GM23338 (cell line): ENCODE measurements at places on chromosomes 7 and 10. TPM values are rescaled to one million over a fixed set of nuclear protein-coding genes. Genes with fewer than 3 reads are reported as not detected.
A peak's percentile ranks its signal among the peaks of the same experiment; 100 is the strongest.

DNA sequence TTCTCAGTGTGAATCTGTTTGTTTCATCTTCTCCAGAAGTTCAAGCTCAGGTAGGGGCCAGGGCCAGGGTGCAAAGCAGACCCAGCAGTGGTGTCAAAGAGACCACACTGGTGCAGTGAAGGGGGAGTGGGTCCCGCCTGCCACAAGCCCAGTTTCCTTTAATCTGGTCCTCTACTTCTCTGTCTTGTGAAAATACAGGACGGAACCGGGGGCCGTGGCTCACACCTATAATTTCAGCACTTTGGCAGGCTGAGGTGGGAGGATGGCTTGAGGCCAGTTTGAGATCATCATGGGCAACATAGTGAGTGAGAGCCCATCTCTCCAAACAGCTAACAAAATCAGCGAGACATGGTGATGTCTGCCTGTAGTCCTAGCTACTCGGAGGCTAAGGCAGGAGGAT, 109.0 kb downstream of the SLIT1 start:
- peaks cover 21% of the 10 kb centered on the region for H3K4me1 ChIP-seq
- DNase-seq = no peak
- no peak overlapping the region for H3K27ac ChIP-seq
- H3K4me3 ChIP-seq = no peak overlapping the region
- no peaks in the 10 kb centered on the region for H3K27me3 ChIP-seq

DNA sequence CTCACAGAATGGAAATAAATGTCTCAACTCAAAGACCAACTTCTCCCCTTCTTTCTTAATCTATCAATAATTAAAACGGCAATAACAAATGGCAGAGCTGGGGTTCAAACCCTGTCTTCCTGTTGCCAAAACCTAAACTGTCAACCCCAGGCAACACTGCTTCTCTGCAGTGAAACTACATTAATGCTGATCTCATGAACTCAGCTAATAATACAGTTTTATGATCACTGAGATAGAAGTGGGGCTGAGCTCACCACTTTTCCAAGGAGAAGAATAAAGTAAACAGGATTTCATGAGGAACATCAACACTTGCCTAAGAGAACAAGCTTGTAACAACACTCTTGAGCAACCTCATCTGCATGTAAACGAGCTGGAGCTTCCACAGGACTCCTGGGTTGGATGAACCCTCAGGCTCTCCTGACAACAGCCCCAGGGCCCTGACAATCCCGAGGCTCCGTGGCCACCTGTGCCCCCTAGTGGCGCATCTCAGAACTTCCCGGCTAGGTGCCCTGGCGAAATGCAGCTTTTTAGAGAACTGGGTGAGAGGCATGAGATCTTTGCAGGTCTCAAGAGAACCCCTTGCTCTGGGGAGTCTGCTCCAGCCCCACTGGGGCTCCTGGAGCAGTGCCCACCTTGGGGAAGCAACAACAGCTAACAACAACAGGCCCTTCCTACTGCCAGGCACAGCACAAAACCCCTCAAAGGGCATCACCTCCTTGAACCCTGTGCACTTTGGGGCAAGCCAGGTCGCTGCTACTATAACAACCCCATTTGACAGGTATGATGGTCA, 169.3 kb downstream of the SH3PXD2A start:
- H3K27ac ChIP-seq = no peak overlapping the region
- DNase-seq = peak; percentile 86
- no peak overlapping the region for H3K4me3 ChIP-seq
- no peaks in the 10 kb centered on the region for H3K27me3 ChIP-seq
- H3K4me1 ChIP-seq = peaks cover 9% of the 10 kb centered on the region; the same call in 1 of the 2 replicates
- H3K36me3 ChIP-seq = no peaks in the 10 kb centered on the region

DNA sequence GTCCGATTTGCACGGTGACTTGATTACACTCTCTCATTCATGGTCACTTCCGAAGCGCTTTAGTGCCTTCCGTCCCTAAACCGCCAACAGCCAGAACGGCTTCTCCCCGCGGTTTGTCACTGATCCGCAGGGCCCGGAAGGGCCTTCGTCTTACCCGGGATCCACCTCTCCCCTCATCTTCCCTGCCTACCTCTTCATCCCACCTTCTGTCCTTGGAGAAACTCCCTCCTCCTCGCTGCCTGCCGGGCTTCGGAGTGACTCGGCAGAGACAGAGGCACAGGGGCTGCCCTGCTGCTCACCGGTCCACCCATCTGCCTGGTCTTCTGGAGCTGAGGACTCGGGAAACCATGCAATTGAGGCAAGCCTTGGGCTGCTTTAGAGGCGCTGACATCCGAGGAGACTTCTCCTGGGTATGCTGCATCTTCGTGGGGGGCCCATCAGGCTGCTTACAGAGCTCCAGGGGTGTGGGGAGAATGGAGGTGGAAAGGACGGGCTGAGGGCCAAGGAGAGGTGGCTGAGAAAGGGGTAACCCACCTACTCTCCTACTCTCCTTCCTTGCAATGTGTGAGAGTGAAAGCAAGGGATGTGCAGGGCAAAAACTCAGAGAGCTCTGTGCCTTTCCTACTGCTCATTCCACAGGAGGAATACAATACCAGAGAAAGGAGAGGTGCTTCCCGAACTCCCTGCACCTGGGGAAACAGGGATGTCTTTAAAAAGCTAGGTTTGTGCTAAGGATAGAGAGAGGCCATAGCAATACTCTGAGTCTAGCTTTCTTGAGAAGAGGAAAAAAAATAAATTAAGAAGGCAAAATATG, 1.0 kb upstream of the HOXA11 start:
- DNase-seq = no peak
- peak overlapping the region; percentile 44 for H3K4me3 ChIP-seq
- peaks cover 100% of the 10 kb centered on the region for H3K27me3 ChIP-seq
- peaks cover 68% of the 10 kb centered on the region for H3K4me1 ChIP-seq
- H3K27ac ChIP-seq = no peak overlapping the region
- no peaks in the 10 kb centered on the region for H3K36me3 ChIP-seq

- no peaks in the 10 kb centered on the region for H3K27me3 ChIP-seq
- peaks cover 6% of the 10 kb centered on the region for H3K4me1 ChIP-seq
- no peak overlapping the region for H3K4me3 ChIP-seq
- peak; percentile 91 for DNase-seq
- no peaks in the 10 kb centered on the region for H3K36me3 ChIP-seq
These were observed 274.4 kb downstream of the THSD7A start for GRCh38 chr7:11557627-11558026.

GRCh38 chr7:16839646-16840045, 34.8 kb upstream of the AGR2 start:
- no peak overlapping the region for H3K27ac ChIP-seq
- no peak for DNase-seq
- H3K4me1 ChIP-seq = no peaks in the 10 kb centered on the region
- H3K36me3 ChIP-seq = no peaks in the 10 kb centered on the region

DNA sequence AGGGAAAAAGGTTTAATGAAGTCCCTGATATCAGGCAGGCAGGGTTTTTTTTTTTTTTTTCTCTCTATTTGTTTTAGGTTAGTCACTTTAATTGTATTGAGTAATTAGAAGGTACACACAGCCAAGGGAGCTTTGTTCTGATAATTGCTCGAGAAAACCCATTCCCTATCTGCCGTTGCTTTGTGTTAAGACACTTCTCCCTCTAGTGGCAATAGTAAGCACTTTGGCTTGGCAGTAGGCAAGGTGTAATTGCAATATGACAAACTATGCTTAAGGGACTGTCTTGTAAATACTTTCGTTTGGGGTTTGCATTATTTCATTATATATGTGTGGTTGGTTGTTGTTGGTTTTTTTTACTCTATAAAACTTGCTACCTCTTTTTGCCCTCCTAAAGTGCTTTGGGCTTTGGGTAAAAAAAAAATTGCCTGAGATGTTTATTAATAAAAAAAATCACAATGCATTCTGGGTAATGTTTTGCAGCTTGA, 113.4 kb downstream of the BTRC start:
- no peaks in the 10 kb centered on the region for H3K36me3 ChIP-seq
- DNase-seq = peak; percentile 87
- no peaks in the 10 kb centered on the region for H3K27me3 ChIP-seq
- peaks cover 24% of the 10 kb centered on the region for H3K4me1 ChIP-seq
- no peak overlapping the region for H3K27ac ChIP-seq
- H3K4me3 ChIP-seq = no peak overlapping the region

DNA sequence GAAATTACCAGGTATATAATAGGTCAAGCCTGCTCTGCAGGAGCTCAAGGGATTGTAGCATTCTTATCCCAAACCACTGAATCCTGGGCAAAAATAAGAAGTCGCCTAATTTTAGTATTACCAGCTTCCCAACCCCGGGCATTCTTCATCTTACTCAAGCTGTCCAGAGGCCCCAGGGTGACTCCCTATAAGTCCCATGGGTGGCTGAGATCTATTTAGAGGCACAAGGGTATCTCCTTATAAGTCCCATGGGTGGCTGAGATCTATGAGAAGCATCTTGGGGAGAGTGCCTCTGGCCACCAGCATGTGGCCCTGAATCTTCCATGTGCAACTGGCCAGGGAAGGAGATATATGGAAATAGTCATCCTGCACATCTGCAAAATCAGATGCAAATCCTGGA, 38.9 kb downstream of the PRSS2 start:
- no peak overlapping the region for H3K27ac ChIP-seq
- no peaks in the 10 kb centered on the region for H3K36me3 ChIP-seq
- H3K4me1 ChIP-seq = peaks cover 45% of the 10 kb centered on the region
- no peaks in the 10 kb centered on the region for H3K27me3 ChIP-seq
- no peak for DNase-seq

DNA sequence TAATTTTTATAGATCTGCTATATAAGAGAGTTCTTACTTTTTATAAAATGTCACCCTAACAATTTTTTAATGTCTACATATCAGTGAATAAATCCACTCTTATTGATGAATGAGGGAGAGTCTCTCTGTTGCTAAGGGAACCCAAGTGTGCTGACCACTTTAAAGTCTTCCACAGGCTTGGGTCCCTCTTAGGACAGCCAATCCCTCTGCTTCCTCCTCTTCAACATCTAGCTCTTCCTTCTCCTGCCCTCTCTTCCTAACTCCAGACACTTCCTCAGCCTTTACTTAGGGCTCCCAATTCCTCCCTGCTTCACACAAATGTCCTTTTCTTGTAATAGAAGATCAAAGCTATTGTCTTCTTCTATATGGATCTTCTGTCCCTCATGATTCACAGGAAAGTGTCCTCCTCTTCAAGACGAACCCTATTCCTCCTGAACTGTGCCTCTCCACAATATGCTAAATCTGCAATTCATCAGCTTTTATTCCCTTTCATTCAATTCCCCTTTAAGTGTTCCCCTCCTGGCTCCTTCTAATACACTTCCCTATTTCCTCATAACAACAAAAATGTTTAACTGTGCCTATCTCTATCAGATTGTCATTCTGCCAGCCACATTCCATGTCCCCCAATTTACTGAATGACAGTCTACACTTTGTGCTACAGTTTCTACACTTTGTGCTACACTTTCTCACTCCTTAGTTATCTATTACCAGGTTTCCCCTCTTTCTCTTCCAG, 37.7 kb downstream of the CDK6 start:
- H3K4me3 ChIP-seq = no peak overlapping the region
- DNase-seq = no peak
- H3K27ac ChIP-seq = no peak overlapping the region
- peaks cover 20% of the 10 kb centered on the region for H3K4me1 ChIP-seq
- no peaks in the 10 kb centered on the region for H3K27me3 ChIP-seq

DNA sequence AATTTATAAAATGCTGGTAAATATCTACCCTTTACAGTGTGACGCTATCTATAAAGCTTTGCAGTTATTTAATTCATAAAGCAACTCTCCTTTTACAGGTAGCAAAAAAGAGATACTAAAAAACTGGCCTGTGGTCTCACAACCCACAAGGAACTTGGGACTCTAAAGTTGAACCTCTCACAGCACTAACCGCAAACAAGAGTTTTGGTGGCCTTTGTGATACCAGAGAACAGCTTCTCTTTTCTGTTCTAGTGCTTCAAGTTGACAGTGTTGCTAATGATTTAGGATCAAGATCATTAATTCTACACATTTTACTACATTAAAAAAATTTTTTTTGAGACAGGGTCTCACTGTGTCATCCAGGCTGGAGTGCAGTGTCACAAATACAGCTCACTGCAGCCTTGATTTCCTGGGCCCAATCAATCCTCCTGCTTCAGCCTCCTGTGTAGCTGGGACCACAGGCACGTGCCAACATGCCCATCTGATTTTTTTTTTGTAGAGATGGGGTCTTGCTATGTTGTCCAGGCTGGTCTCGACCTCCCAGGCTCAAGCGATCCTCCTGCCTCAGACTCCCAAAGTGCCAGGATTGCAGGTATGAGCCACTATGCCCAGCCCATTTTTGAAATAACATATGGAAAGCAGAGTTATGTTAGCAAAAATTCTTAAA, 56.0 kb upstream of the ST8SIA6 start:
- no peaks in the 10 kb centered on the region for H3K36me3 ChIP-seq
- H3K27me3 ChIP-seq = no peaks in the 10 kb centered on the region
- H3K27ac ChIP-seq = no peak overlapping the region

DNA sequence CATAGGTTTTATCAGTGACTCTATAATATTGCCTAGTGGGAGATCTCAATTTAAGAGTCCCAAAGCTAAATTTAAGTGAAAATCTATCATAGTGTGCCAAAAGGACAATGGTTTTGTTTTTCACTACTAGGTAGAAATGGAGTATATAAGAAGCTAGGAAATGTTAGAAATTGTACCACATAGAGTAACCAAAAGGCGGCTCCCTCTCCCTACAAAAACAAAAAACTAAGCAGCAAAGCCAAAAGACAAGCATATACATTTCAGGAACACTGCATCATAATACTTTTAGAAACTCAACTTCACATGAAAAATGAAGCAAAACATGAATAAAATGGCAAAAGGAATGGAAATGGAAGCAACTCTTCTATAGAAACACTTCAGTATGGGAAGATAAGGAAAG, 271.6 kb downstream of the CACNA2D1 start:
- DNase-seq = no peak
- no peaks in the 10 kb centered on the region for H3K36me3 ChIP-seq
- no peak overlapping the region for H3K4me3 ChIP-seq
- H3K4me1 ChIP-seq = peaks cover 20% of the 10 kb centered on the region
- no peaks in the 10 kb centered on the region for H3K27me3 ChIP-seq
- no peak overlapping the region for H3K27ac ChIP-seq

FAM200A gene
- 7.9 and 10.2 TPM in 2 replicates for total RNA-seq

SCD gene
- total RNA-seq = 781 and 816 TPM in 2 replicates

UMAD1 gene
- 8.3 and 8.4 TPM in 2 replicates for total RNA-seq

MXI1 gene
- total RNA-seq = 5.1 and 6.9 TPM in 2 replicates

TFPI2 gene
- 11.2 and 13.3 TPM in 2 replicates for total RNA-seq

OR2A1 gene
- 0.10 TPM in 1 of 2 replicates, not detected in the other for total RNA-seq

TACC2 gene
- 24.2 and 35.9 TPM in 2 replicates for total RNA-seq

NUTM2A gene
- total RNA-seq = 0.27 TPM in 1 of 2 replicates, not detected in the other
